Foreskin melanocyte (primary cell): ENCODE measurements at places on chromosomes 5 and 9.
A peak's percentile ranks its signal among the peaks of the same experiment; 100 is the strongest.

DNA sequence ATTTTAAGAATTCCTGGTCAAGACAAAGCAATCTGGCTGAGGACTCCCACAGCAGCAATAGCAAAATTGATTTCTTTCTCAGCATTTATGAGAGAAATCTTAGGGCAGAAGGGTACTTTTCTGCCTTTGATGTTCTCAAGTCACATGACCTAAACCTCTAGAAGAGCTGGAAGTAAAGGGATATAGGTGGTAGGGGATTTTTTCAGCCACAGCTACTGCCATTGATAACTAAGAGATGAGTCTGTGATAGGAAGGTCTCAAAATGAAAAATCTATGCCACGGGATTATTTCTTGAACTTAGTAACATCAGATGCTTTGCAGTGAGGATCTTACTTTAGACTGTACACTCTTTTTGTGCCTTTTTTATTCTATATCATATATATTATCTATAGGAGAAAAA is 35.6 kb downstream of the IL6ST start:
- DNase-seq: no peak

- peak; percentile 53 for DNase-seq
Observed at GRCh38 chr9:34985311-34985899, 4.1 kb upstream of the DNAJB5 start.

- no peak for DNase-seq
Observed at GRCh38 chr5:123097871-123098735, 9.1 kb downstream of the PRDM6 start.

- no peak for DNase-seq
Observed at GRCh38 chr5:80804332-80804731, 149.5 kb upstream of the DHFR start.

DNA sequence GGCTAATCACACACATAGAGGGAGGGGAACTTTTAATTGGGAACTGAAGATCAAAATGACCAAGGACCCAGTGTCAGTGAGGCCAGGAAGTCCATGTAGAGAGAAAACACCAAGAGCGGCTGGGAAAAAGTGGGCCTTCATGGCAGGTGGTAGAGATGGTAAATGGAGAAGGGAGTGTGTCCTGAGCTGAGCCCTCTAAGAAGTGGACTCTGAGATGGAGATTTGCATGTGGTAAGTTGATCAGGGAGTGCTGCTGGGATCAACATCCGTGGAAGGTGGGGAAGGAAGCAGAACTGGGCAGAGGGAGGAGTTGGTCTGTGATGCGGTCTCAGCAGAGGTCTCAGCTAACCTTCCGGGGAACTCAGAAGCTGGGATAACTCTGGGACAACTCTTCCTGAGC is 18.9 kb upstream of the PDZD2 start:
- no peak for DNase-seq

DNA sequence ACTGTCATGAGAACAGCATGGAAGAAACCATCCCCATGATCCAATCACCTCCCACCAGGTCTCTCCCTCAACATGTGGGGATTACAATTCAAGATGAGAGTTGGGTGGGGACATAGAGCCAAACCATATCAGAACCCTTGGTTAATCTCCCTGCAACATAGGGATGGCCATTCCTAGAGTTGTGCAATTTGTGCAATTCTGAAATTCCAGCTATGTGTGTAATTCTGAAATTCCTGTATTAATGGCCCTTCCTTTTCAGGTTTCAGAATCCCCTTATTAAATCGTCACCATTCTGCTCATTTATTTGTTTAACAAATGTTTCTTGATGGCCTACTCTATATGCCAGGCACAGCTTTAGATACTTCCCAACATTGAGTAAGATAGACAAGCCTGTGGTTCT is 282.6 kb downstream of the SMARCA2 start:
- no peak for DNase-seq

DNA sequence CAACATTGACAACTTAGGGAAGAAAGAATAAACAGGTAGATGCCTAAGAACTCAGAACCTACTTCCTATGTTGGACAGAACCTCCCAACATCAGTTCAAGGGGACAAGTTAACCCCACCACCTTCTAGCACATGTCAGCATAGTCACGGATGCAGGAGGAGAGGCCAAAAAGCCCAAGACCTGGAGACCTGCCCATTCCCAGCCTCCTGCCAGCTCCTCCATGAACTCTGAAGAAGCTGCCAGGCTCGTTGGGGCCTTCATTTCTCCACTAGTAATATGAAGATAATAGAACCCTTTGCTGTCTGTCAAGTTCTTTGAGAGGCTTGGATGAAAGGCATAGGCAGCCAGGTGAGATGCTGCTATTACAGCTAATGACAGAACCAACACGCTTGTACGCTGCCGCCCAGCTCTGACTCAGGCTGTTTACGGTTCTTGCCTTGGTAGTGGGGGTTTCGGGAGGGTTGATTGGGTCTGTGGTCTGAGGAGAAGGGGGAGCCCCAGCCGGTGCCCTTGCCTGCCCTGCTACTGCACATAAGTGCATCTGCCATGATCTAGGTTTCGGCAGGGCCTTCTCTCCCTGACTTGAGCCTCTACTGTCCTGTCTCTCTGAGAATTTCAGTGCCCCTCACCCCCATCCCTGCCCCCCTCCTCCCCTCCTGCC is 82.2 kb downstream of the NRG2 start:
- no peak for DNase-seq

DNA sequence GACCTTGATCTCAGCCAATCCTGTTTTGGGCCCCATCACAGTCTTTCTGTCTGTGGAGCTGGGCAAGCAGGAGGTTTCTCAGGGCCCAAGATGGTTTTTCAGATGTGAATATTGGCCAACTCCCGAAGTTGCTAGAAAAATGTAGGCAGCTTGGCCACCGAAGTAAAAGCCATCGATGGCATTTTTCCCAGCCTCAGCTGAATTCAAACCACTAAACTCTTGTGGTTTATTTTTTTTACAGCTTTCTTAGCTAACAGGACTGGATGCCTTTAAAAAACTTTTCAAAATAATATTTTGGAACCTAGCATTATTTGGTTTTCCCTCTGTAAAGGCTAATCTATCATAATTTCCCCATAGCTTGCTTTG is 102.5 kb upstream of the ERCC6L2 start:
- DNase-seq: no peak

DNA sequence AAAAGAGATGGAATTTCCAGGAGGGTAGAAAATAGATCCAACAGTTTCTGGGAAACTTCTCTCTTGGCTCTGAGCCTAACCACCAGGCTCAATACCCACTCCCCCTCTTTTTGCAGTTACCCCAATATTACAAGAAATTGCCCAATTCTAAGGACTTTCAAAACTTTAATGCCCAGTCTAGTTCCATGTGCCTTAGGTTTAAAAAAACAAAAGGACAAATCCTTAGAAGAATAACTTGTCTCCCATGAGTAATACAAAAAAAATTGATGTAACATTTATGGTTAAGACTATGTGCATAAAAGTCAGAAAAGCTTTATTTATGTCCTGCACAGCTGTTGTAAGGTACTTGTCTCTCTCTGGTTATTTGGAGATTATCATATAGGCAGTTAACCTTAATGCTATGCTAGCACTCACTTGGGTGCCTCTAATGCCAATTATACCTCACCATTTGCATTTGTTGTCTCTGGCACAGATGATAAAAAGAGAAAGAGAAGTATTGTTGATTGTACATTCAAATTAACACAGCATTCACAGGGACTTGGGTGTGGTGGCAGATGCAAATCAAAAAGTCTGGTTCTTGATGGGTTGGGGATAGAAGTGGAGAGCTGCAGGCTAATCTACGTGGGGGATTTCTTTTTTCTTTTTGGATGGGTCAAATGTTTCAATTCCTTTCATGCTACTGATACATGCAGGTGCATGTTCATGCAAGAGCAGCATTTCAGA is 159.4 kb downstream of the PIK3R1 start:
- no peak for DNase-seq

DNA sequence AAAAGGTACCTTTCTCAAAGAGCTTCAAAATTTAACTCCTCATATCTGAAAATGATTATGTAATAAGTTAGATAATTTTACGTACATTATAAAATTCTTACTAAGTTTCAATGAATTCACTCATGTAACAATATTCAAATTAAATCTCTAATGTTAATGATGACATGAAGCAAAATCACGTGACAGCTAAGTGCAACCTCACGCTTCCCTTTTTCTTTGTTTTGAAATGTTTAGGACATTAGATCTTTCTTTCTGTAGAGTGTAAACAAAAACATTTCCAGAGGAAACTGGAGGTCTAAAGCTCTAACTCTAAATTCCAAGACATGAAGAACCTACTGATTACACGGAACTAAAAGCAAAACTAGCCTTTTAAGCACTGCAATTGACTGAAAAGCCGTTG is 227.3 kb upstream of the TBCA start:
- no peak for DNase-seq

GRCh38 chr9:127163409-127163808 is 41.0 kb upstream of the ANGPTL2 start:
- peak; percentile 68 for DNase-seq

GRCh38 chr5:7186818-7187217 is 209.1 kb upstream of the ADCY2 start:
- DNase-seq: no peak

GRCh38 chr5:127306647-127307046 is 16.1 kb downstream of the MEGF10 start:
- no peak for DNase-seq

- DNase-seq: no peak
Observed at GRCh38 chr5:65951330-65951729, 25.0 kb downstream of the ERBIN start.

- no peak for DNase-seq
Observed at GRCh38 chr5:154178661-154179060, 11.9 kb upstream of the GALNT10 start.

DNA sequence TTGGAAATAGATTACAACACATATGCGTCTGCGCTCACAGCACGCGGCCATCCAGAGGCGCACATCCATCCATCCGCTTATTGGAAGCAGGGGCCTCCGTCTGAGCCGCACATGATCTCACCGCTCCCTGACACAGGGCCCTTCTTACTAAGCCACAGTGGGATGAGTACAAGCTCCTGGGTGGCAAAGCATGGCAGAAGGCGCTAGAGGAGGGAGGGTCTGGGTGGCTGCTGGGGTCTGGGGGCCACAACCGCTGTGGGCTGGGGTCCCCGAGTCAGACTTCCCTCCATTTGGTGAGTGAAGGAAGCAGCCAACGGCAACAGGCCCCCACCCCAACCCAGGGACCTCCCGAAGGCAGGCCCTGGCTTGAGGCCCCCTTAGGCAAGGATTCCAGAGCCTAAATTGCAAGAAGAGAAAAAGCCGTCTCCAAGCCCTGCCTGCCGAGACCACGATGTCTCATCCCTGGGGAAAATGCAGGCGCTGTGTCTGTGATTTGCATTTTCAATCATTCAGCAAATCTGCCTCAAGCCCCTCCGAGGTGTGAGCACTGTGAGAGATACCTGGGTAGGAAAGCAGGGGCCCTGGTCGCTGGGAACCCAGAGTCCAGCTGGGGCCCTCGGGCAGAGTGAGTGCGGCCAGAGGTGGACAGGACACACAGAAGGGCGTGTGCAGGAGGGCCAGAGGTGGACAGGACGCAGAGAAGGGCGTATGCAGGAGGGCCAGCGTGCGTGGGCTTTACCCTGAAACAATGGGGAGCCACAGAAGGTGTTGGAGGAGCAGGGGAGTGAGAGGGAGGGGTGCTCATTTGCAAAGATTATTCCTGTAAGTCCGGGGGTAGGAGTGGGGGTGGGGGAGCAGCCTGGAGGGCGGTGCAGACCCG is 135.7 kb downstream of the OLFM1 start:
- no peak for DNase-seq

DNA sequence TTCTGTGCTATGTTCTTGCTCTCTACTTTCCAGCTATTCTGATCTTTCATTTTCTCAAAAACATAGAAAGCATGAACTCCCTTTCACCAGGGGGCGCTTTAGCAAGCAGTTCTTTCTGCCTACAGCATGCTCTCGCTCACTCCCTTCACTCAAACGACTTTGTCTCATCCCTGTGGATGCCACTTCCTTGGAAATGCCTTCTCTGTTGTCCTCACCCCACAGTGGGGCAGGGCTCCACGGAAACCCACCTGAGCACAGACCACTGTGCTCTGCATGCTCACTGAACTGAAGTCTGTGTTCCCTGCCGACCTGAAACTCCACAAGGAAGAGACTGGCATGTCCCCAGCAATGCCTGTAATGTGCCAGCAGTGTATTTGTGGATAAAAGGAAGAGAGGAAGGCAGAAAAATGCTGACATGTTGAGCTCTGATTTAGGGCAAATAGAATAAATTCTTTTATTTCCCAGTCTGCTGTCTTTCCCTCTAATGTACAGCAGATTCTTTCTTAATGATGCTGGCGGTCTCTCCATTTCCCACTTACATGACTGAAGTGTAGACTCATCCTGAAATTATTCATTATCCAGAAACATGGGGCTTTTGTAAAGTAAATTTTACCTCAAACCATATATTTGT is 4.9 kb upstream of the ROR2 start:
- peak; percentile 25 for DNase-seq

DNA sequence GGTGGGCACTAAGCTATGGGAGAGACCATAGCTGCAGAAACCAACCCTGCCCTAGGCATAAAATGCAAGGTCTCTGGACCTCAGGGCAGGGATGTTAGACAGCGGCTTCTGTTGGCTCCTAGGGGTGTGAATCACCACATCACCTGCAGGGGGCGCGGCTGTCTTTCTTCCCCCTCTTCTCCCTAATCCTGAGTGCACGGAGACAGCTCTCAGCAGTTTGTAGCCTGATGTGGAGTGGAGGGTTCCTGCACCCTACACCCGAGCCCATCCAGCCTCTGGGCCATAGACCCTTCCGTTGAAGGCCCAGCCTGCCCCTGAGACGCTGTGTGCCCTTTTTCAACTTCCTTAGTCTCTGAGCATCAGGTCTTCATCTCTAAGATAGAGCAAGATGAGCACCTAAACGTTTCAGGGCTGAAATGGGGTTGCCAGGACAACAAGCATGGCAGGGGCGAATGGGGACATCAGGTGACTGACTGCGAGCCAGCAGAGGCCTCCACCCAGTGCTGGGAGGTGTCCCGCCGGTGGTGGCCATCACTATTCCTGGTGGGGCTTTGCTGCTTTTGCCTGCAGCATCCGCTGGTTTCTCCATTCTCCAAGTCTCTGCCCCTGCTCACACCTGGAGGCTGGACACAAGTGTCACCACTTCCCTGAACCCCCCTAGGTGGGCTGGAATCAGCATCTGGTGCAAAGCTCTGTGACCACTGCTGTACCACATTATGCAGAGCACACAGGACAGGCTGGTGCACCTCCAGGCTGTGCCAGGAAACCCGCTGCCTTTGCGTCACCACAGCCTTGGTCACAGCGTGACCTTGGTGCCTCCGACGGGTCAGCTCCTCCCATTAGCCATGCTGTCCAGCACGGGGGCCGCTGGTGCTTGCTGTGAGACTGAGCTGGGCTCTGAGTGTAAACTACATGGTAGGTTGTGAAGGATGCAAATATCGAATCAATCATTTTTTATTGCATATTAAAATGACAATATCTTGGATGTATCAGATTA is 2.5 kb upstream of the SEC16A start:
- peak; percentile 60 for DNase-seq

GRCh38 chr9:112354081-112354743 is 20.8 kb upstream of the PTBP3 start:
- DNase-seq: no peak

- no peak for DNase-seq
Observed at GRCh38 chr5:161284445-161284844, 262.1 kb downstream of the GABRB2 start.
